Inflammatory macrophage treated with lipopolysaccharide for 4 hours (primary cell): ENCODE measurements at places on chromosomes 5 and 9.

- no peak for DNase-seq
Measured at GRCh38 chr9:129904734-129905133, 69.5 kb downstream of the USP20 start.

DNA sequence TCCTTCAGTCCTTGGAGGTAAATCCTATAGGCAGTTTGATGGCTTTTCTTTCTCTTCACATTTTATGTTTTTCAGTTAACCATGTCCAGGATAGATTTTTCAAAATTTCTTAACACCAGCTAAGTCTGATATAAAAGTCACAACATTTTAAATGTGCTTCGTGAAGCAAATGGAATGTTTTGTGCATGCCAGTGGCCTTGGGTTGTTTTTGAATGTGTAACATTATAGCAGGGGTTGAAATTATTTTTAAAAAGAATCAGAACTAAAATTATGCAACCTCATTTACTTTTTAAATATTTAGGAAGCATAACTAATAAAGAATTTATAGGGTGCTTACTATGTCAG is 201.1 kb downstream of the ARHGEF28 start:
- no peak for DNase-seq

GRCh38 chr9:129351642-129352145 is 173.6 kb upstream of the IER5L start:
- no peak for DNase-seq

- DNase-seq: peak; percentile 80
Measured at GRCh38 chr5:35924950-35925722, 13.3 kb downstream of the CAPSL start.

DNA sequence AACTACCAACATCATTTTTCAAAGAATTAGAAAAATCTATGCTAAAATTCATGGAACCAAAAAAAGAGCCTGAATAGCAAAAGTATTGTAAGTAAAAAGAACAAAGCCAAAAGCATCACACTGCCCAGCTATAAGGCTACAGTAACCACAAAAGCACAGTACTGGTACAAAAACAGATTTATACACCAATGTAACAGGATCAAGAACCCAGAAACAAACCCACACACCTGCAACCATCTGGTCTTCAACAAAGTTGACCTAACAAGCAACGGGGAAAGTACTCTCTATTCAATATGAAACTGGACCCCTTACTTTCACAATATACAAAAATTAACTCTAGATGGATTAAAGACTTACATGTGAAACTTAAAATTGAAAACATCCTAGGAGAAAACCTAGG is 94.2 kb upstream of the TARS1 start:
- no peak for DNase-seq

DNA sequence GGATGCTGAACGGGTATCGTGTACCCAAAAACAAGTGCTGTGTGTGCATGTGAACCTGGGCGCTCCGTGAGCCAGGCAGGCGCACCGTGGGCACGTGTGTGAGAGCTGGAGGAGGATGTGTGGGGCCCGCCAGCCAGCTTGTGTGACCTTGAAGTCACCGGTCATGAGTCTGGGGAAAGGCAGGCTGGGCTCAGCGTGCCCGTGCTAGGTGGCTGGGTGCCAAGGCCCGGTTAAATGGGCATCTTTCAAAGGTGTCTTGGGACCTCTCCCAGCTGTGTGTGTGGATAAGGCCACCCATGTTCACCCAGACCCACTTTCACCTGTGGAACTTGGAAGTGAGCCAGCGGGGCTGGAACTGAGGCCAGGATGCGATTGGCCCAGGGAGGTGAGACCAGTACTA is 3.4 kb downstream of the KCNT1 start:
- DNase-seq: no peak

DNA sequence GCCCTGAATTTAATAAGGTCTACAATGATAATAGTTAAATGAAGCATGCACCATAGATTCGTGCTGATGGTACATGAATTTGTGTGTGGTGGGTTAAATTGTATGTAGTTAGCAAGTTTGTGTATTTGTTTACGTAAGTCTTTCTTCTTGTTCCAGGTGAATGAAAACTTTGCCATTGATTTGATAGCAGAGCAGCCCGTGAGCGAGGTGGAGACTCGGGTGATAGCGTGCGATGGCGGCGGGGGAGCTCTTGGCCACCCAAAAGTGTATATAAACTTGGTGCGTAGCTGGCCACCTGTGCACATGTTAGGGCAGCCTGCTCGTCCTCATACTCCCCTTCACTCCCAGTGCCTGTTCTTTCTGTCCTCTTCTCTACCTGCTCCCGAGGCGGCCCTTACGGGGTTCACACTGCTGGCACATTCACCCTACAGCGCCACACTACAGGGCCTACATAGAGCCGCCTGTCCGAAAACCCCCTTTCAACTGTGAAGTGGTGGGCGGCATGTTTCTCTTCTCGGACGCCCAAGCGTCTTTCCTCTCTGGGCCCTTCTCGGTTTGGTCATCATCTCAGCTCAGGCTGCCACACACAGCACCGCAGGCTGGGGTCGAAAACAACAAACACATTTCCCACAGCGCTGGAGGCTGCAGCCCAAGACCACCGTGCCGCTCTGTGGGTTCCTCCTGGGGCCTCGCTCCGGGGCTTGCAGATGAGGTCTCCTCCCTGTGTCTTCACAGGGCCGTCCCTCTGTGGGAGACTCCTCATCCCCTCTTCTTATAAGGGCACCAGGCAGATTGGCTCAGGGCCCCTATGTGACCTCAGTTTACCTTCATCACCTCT is 13.2 kb downstream of the NDUFS6 start:
- DNase-seq: no peak

- no peak for DNase-seq
Measured at GRCh38 chr5:32047056-32047455, 127.1 kb downstream of the GOLPH3 start.

- no peak for DNase-seq
Measured at GRCh38 chr9:106795031-106795430, 67.9 kb upstream of the ZNF462 start.

DNA sequence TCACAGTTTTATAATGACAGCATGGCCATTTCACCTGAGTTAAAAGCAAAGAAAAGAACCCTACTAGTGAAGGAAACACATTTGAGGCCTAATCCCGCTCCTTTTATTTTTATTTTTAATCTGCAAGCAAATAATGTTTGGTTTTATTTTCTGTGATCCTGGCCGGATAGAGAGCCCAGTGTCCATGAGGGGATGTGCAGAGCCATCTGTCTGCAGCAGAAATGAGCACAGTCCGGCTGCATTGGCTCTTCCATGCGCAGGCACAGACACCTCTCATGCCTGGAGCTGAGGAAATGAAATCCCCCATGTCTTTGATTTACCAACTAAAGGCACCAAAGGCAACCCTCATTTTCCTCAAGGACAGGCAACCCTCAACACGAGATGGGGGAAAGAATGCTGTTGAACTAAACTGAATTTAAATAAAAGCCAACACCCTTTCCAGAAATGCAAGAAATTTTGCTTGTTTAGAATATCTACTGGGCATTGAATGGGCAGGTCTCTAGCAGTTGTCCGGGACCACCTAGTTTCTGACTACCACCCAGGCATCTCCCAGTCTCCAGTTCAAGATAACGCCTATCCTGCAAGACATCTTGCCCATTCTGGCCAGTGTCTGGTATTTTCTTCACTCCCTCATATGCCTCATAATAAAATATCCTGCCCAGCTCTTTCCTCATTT is 47.9 kb upstream of the SEMA6A start:
- DNase-seq: no peak

GRCh38 chr5:133390416-133391353 is 221.7 kb downstream of the FSTL4 start:
- no peak for DNase-seq

DNA sequence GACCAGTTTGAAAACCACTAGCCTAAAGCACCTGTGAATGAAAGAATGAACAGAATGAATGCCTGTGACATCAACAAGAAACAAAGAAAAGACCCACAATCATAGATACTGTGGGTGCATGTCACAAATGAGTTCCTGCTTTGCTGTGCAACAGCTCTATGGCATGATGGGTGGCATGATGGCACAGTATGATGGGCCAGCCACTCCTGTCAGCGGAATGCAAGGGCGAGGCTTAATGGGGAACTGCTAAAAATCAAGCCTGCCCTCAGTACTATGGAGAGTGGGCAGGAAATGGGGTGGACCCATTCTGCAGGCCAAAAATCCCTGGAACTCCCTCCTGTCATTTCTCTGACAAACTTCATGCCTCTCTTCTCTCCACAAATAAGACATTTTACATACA is 89.0 kb downstream of the DCP2 start:
- DNase-seq: no peak

- no peak for DNase-seq
Measured at GRCh38 chr5:117299936-117300328, 725.3 kb upstream of the SEMA6A start.

- DNase-seq: no peak
Measured at GRCh38 chr5:42586625-42587024, 163.4 kb downstream of the GHR start.

DNA sequence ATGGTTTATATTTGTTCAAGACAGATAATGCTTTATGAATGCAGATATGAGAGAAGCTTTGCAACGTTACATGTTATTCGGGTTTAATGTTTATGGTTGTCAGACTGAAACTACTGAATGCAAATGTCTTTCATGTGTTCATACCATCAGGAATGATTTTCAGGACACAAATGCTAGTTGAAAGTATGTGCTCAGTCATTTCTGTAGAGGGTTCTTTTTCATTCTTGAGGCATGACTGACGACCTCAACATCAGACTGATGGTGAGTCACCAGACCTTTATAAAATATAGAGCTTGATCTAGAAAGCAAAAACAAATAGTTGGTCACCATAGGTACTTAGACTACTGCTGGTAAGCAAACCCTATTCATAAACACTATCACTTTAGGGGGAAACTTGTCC is 287.3 kb upstream of the NUDT12 start:
- DNase-seq: no peak

GRCh38 chr5:36392818-36393217 is 91.1 kb upstream of the RANBP3L start:
- DNase-seq: no peak

DNA sequence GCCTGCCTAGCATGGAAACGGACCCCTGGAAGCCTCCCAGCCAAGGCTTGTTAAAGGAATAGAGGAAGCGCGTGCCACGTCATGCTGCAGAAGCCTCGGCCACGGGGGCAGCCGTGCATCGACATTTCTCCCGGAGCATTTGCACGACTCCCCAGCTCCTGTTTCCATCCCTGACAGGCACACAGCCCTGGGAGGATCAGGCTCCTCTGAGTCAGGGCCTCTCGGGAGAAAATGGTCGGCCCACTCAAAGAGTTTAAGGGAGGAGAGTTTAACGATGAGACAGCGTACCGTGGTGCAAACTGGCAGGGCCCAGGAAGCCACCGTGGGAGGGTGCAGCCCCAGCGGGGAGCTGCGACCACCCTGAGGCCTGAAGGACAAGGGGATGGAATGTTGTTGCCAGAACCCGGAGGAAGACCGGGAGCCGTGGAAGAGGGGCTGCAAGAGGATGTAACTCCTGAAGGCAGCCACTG is 213.6 kb downstream of the PAX5 start:
- DNase-seq: no peak

GRCh38 chr9:99811598-99812383 is 9.9 kb upstream of the NR4A3 start:
- DNase-seq: no peak

GRCh38 chr9:85516455-85516854 is 225.3 kb downstream of the AGTPBP1 start:
- no peak for DNase-seq

GRCh38 chr9:89095761-89096528 is 82.7 kb downstream of the SHC3 start:
- DNase-seq: no peak

- peak; percentile 9 for DNase-seq
Measured at GRCh38 chr5:64229163-64229774, 63.6 kb downstream of the RNF180 start.

- no peak for DNase-seq
Measured at GRCh38 chr9:29575219-29575618, 2001.9 kb upstream of the C9orf72 start.

- no peak for DNase-seq
Measured at GRCh38 chr5:172502410-172502809, 48.1 kb upstream of the SH3PXD2B start.

DNA sequence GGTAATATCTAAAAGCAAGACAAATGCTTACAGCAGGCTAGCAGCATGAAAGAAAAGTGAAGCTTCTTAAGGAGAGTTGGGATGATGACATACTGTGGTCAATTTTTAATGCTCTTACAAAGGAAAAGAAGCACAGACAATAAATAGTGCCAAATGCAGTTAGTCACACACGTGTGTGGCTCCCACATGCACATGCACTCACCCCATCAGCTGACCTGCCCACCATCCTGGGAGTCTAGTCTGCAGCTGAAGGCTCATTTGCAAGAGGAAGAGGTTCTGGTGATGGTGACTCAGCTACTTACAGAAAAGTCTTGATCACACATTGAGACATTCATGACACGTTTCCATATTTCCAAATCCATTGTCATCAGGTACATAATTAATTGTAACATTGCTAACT is 129.3 kb downstream of the MRPL36 start:
- DNase-seq: peak; percentile 79

DNA sequence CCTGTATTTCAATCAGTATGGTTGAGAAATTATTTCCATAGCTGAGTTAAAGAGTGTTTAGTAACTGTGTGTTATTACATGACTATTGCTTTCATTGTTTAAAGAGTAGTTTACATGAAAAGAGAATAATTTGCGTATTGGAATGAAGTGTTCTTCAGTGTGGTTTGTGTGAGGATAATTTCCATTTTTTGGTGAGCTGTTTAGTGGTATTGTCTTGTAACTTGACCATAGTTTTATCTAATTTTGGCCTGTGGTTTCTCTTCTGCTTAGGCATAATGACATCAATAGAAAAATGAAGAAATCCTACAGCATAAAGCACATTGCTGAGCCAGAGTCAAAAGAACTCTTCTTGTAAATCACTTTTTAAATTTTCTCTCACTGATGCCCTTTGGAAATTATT is 151.2 kb downstream of the SNCAIP start:
- DNase-seq: peak; percentile 1

DNA sequence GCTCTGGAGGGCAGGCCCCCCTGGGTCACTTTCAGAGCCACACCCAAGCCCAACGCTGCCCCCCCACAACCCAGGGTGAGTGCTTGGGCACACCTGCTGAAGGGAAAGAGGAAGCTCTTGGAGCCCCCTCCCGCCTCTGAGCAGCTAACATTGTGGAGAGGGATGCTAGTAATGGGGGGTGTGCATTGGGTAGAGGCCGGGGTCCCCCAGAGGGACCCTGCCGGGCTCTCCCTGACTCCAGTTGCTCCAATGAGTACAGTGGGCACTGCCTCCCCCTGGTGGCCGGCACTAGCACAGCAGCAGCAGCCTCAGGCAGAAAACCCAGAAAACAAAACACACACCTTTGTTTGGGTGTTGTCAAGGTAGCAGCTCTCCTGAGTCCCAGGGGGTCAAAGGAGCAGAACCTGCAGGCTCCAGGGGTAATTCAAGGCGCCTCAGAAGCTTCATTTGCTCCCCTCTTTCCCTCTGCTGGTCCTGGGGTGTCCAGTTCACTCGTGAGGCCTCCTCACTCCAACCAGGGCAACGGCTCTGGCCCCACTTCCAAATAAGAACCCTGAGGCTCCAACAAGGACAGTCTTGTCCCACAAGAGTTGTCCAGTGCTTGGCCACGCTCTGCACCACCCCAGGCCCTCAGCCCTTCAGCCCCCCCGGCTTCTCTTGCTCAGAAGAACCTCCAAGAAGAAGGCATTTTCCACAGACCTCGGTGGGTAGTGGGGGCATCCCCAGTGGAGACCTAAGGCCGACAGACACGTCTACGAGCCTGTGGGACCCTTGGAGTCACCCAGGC is 16.1 kb downstream of the GBGT1 start:
- DNase-seq: peak; percentile 56

GRCh38 chr9:79984429-79985067 is 412.8 kb downstream of the TLE4 start:
- DNase-seq: no peak

- no peak for DNase-seq
Measured at GRCh38 chr9:22053178-22053577, 44.1 kb upstream of the CDKN2B start.
